ENCODE measurements at places on chromosomes 12 and 14. TPM values are rescaled to one million over a fixed set of nuclear protein-coding genes. Genes with fewer than 3 reads are reported as not detected.

DNA sequence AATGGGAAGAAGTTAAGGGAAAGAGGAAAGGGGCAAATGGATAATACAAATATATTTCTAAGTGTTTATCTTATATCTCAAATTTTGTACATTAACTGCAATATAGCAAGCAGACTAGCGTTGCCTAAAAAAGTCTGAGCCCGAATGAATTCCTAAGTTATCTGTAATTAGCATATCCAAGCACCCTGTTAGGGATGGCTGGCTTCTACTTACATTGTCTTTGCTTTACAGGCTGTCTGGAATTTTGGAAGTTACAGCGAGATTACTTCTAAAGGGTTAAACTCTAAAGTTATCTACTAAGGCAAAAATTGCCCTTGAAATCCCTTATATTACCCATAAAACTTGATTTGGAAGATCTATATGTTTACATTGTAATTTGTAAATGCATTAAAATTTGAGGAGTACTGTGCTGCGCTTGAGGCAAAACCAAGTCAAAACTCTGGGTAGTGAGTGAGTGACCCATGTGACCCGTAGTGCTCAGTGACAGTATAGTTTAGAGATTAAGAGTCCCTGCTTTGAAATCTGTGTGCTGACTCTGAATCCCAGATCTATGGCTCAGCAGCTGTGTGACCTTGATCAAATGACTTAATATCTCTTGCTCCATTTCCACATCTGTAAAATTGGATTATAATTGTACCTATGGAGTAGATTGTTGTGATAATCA lies 17.3 kb upstream of the LIN7A start:
- DNase-seq: no peak

- DNase-seq: no peak
Measured at GRCh38 chr14:49134940-49135339, 451.2 kb downstream of the RPS29 start.

DNA sequence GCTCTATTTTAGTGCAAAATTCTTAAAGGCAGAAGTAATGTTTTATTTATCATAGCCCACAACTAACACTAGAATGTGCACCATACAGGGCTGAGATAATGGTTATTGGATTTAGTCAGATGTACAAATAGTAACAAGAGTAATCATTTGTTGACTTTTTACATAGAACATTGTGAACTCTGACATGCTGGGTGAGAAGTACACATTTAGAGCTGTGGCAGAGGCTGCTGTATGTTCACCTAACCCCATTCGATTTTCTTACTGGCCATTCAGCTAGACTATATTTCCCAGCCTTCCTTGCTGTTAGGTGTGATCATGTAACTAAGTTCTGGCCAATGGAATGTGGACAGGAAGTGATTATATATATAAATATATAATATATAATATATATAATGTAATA lies 89.1 kb downstream of the DRAM1 start:
- no peak for DNase-seq

GRCh38 chr14:89851106-89851505 lies 103.4 kb downstream of the EFCAB11 start:
- DNase-seq: no peak

KLRF1 gene
- total RNA-seq: not detected

SSPN gene
- not detected for total RNA-seq
